ENCODE measurements at places on chromosomes 7 and 10. TPM values are rescaled to one million over a fixed set of nuclear protein-coding genes. Genes with fewer than 3 reads are reported as not detected.

- no peak for ATAC-seq
Measured at GRCh38 chr10:119296703-119297102, 89.3 kb downstream of the GRK5 start.

DNA sequence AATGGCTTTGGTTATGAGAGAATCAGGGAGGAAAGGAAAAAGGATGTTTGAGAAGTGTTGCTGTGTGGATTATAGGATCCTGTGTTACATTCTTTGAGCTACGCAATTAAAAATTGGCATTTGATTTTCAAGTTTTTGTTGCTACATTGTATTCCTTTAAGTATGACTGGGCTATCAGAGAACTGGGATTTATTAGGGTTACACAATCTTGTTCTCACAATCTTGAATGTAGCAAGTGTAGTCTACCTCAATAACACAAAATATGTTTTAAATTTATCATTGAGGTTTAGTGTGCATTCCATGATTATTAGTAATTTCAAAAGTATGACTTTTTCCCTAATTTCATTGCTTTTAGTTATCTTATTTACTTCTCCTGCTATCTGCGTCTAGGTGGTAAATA is 113.9 kb downstream of the CACNB2 start:
- ATAC-seq = no peak

- ATAC-seq = no peak
Measured at GRCh38 chr10:73902351-73902750, 8.6 kb upstream of the PLAU start.

DNA sequence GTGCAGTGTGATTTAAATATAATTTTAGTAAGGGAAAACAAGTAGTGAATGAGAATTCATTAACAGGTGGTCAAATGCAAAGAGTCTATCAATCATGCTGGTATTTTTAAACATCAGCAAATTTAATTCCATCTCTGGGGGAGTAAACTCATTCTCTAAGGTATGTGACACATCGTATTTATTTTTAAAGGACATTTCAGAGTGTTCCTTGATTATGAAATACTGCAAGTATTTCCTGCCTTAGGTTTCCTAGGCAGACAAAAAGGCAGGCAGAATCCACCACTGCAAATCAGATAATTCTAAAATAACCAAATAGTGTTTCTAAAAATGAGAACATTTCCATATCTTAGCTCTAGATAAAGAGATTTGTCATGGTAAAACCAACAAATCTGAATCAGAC is 193.8 kb downstream of the LRRTM3 start:
- no peak for ATAC-seq

DNA sequence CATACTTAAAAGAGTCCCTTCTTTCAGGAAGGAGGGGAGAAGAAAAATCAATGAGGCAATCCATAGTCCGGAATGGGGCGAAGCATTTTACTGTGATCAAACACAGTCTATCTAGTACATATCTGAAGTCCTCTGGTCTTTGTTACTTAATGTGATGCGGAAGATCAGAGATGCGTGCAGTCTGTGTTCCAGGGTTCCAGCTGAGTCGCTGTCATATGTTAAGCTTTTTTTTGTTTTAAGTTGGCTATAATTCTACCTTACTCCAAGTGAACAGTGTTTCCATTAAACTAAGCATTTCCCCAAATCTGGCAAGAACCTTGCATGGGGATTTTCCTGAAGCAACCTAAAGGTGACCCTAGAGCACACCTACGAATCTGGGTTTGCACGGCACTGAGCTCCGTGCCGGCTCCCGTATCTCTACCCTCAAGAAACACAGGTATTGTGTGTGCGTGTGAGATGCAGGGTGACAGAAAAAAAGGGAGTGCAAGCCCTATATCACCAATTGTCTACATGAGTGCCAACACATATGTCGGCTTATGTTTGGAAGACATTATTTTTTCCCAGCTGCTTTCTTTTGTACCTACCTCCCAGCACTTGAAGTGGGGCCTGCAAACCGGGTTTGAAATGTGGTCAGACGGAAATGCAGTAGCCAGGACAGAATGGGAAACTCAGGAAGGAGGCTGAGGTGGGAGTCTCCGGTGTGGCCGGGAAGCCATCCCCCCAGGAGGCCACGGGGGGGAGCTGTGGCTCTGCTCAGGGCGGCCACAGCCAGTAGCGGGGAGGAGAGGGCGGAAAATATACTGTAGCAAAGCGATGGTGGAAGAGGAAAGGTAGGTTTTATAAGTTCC is 435.8 kb upstream of the MGMT start:
- ATAC-seq = peak; percentile 91

Gene ADARB2
- 1.9 TPM for total RNA-seq

DNA sequence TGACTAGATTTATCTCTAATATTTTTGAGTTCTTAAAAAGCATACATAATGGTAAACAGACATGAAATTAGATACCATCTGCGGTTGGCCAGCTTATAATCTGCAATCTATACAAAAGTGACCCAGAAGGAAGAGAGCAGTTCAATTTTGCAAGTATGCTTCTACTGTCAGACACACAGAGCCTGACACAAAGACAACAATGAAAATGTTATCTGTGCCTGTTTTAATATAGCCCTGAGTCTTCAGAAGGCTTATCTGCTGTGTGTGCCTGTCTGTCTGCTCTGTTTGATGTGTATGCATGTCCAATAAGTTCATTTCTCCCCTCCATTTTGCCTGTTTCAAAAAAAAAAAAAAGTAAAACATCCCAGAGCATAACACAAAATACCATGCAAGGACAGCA is 73.3 kb upstream of the FHIP2A start:
- no peak for ATAC-seq

Gene GCK
- 4.2 TPM for total RNA-seq

DNA sequence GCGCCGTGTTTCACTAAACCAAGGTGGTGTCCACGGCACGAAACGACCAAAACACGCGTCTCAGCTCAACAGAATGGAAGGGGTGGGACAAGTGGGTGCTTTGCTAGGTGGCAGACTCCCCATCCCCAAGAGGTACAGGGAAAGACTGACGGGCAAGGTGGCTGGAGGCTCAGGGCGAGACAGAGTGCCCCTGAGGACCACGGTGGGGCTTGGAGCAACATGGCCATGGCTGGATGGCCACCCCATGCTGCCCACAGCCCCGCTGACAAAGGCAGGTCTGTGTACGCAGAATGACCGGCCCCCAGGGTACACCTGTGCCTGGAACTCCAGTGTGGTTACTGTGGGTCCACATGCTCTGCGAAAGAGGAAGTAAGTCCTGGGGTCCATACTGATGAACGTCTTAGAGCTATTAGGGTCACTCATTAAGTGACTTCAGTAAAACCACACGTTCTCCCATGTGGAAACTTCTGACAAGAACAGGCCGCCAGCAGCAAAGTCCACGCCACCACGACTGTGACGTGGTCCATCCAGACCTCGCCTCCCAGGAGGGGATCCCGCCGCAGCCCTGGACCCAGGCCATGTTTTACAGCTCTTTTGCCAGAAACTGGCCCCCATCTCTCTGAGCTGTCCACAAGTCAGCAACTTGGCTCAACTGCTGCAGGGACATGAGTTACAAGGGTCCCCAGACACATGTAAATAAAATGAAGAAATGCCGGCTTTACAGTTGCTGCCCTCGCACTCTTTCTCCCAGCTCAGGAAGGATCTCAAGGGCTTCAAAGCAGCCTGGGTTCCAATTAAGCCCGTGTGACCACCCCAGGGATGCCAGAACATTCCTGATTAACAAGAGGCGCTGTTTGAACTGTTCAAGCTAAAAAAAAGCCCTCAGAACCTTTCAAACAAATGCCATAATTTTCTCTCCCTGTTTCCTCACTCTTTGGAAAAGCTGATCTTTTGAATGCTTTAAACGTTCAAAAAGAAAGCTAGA is 66.8 kb downstream of the MAD1L1 start:
- ATAC-seq = peak; percentile 8

- no peak for ATAC-seq
Measured at GRCh38 chr10:88117869-88118632, 254.6 kb downstream of the PTEN start.
